ENCODE measurements at places on chromosomes 7 and 10. TPM values are rescaled to one million over a fixed set of nuclear protein-coding genes. Genes with fewer than 3 reads are reported as not detected.
A peak's percentile ranks its signal among the peaks of the same experiment; 100 is the strongest.

CYP26C1 gene
- not detected for total RNA-seq

ZCCHC24 gene
- total RNA-seq, result 52.8 TPM

CCL24 gene
- total RNA-seq, result not detected

SPDYE9 gene
- total RNA-seq, result not detected

GRCh38 chr7:81330108-81330507 is 411.3 kb upstream of the SEMA3C start:
- DNase-seq, result no peak

DNA sequence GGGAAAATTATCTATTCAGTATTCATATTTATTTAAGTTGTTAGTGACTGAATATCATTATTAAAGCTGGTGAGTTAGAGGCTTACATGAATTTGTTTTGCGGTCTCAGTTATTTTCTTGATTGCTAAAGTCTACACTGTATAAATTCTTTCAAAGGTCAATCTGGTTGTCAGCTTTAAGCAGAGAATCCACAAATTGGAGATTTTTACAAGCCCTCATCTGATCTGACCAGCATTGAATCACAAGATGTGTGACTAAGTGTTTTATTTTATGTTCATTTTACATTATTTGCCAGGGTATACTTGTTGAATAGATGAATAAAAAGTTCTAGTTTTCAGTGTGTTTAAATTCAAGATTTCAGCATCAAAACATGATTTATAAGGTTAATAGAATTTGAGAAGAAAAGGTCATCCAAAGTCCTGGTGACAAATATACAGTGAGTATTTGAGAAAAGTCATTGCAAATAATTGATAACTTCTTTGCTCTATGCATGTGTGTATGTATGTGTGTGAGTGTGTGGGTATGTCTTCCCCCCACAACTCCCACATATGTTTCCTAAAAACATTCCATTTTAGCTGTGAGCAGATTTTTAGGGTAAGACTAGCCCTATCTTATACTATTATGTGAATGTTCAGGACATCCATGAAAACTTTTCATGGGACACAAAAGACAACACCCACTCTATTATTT is 4.4 kb downstream of the SEMA3A start:
- no peak for DNase-seq

GRCh38 chr10:121440461-121440860 is 157.8 kb downstream of the FGFR2 start:
- no peak for DNase-seq

GRCh38 chr7:143979998-143980397 is 20.1 kb upstream of the OR6B1 start:
- no peak for DNase-seq

GRCh38 chr7:152914014-152914844 is 154.7 kb downstream of the ACTR3B start:
- no peak for DNase-seq

- no peak for DNase-seq
These were observed 69.2 kb downstream of the C10orf105 start for GRCh38 chr10:71650397-71650796.

- DNase-seq, result no peak
These were observed 80.5 kb downstream of the IDE start for GRCh38 chr10:92493362-92493761.

- DNase-seq, result peak; percentile 44
These were observed 29.5 kb upstream of the ARHGAP22 start for GRCh38 chr10:48634198-48634983.

DNA sequence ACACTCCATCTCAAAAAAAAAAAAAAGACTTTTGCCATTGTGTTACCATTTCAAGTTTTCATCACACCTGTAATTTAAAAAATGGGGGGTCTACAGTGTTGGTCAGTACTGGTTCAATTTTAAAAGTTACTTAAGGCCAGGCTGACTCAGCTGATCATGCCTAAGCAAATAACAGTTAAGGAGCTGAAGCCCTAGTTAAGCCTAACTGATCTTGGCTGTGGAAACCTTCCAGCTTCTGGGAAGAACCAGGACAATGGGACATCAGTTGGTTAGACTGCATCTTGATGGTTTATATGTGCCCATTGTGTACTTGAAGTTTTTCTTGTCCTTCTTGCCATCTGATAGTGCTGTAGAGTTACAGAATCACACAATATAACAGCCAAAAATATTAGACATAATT is 26.7 kb downstream of the VCL start:
- no peak for DNase-seq

DNA sequence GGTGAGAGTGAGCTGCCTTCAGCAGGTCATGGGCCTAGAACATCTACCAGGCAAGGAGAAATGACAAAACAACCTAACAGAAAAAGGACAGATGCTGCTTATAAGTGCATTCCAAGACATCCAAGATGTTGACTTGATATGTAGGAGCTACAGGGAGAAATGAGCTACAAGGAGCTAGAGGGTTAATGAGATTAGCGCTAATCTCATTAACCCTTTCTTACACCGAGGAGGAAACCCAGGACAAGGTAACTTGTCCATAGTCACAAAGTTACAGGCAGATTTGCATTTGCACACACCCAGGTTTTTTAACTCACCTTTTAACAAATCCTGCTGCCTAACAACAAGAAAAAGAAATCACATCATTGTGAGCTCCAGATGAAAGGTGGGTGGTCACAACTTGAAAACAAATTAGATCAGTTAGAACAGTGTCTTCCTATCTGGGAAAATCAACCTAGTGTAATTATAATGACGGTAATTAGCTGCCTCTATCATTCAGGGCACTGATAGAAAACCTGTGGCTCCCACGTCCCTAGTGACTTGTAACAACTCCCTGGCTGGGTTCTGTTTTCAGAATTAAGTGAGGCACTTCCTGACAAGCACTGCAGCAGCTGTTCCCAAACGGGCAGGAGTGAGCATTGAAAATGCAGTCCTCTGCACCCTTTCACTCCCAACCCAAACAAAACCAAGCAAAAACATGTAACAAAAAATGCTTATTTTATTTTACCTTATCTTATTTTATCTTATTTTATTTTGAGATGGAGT is 5.7 kb downstream of the KIAA1549 start:
- no peak for DNase-seq

GRCh38 chr10:110006358-110007160 is 1.2 kb upstream of the ADD3 start:
- peak; percentile 71 for DNase-seq

All from psoas muscle (tissue), 8 donors.